Kidney capillary endothelial cell (primary cell): ENCODE measurements at places on chromosomes 2 and 18.

- DNase-seq, result no peak
These were observed 151.8 kb downstream of the HDAC4 start for GRCh38 chr2:239249048-239249447.

GRCh38 chr2:12807907-12808810, 91.4 kb downstream of the TRIB2 start:
- no peak for DNase-seq

- DNase-seq, result no peak
These were observed 210.5 kb downstream of the SH3RF3 start for GRCh38 chr2:109339519-109339966.

GRCh38 chr2:197387179-197387578, 47.6 kb downstream of the SF3B1 start:
- DNase-seq, result no peak

DNA sequence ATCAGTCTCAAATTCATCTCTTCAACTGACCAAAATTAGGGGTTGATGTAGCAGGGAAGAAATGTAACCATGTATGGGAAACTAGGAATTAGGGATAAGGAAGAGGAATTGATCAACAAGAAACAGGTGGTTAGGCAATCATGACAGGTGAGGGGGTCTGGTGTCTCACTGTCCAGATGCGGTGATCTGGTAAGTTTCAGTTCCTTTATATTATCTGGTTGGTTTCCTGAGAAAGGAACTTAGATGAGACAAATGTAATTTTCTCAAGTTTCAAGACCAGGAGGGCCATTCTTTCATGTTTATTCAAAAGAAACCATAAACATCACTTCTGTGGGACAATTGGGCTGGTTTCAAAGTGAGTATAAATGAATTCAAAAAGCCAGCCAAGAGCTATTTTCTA, 306.2 kb upstream of the KCNJ3 start:
- DNase-seq, result no peak

DNA sequence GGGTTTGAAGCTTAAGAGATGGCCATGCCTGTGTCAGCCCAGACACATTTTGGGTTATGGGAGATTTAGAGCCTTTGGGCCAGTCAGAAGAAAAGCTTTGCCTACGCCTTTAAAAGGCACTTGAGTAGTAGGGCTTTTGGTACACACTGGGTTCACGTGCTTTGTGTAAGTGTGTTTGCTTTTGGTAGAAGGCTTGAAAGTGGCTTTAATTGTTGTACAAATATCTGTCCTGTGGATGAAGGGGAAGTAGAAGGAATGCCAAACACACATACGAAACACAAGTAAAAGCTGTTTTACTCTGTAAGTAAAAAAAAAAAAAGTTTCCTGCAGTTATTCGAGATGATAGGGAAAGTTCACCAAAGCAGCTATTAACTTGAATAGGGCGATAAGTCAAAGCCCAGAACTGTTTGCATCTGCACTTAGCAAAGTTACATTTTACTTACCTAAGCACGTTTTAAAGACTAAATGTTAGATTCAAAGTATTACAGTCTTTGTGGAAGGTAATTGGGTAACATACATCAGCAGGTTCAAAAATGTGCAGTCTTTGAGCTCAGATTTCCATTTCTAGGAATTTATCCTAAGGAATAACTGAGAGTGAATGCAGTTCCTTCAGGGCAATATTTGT, 75.4 kb downstream of the STK25 start:
- no peak for DNase-seq

DNA sequence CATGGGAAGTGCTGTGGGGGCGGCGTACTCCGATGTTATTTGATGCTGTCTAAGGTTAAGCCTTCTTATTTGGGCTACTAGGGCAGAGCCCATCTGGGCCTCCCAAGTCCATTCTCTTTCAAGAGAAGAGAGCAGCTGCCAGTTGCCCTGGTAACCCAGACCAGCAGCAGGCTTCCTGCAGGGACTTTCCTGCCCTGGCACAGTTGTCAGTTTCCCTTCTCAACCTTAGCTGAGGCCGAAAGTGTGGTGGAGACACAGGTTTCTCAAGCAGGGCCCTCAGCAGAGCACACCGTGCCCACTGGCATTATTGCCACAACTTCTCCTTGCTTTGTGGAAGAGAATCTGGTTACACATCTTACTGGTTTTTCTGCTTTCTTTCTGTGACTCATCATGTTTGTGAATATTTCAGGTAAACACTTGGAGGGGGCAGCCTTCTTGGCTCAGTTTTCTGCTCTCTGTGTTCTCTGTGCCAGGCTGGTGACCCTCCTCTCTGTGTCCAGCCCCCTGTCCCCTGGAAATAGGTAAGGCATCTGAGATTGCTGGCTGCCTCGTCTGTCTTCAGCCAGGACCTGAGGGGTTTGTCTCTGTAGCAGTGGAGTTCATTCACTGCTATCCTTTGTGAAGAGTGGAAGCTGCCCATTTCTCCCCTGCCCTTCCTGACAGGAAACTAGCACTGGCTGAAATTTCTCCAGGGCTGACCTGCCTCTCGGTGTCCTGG, 111.0 kb downstream of the B3GNT2 start:
- DNase-seq, result no peak

- DNase-seq, result no peak
These were observed 102.2 kb downstream of the PDE1A start for GRCh38 chr2:182324665-182325064.

- DNase-seq, result no peak
These were observed 52.5 kb downstream of the FAM117B start for GRCh38 chr2:202687276-202687675.

DNA sequence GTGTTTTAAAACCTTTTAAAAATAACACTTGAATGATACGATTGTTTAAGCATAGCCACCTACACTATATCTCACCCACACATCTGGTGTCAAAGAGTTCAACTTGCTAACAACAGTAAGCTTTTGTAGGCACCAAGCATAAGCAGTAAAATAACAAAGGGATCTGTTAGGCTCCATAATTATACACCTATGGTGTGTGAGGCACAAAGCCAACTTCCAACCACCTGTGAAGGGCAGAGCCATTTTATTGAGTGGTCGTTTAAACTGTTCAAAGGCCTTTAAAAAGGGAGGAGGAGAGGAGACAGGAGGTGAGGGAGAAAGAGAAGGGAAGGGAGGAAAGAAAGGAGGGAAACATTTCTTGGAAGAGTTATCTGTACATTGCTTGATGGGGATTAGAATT, 27.9 kb downstream of the NEMP2 start:
- DNase-seq, result no peak

GRCh38 chr2:33323957-33324356, 152.5 kb upstream of the RASGRP3 start:
- DNase-seq, result no peak

GRCh38 chr2:102063487-102063911, 71.7 kb downstream of the IL1R2 start:
- DNase-seq, result peak; percentile 14

GRCh38 chr2:104787298-104788065, 66.4 kb upstream of the POU3F3 start:
- DNase-seq, result no peak

DNA sequence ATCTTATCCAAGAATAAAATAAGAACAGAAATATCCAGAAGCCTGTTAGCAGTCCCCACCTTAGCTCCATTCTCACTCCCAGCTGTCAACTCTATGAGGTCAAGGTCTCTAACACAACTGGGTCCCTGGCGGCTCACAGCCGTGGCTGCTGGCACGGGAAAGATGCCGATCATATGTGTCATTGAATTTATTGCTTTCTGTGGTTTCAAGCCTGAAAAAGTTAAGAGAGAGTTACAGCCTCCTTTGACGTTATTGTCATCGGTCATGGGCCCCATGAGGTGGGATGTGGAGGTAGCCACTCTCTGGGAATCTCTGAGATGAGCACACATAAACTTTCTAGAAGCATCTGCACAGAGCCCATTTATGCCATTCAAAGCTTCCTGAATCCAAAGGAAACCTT, 28.7 kb upstream of the CABLES1 start:
- peak; percentile 93 for DNase-seq

DNA sequence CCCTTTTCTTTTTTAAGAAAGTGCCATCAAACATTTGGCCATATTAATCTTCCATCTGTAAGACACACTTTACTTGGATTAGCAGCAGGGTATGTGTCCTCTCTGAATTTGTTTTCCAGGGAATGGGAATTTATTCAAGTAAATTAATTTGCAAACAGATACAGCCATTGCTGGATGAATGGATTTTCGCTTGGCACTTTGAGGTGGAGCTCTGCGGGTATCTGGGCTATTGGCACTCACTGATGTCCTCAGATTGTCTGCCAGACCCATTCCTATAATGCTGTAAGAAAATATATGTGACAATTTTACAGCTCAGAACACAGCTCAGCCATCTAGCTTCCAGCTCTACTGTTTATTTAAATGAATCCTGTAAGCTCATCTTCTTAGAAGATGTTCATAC, 201.2 kb upstream of the CDH20 start:
- DNase-seq, result no peak

- no peak for DNase-seq
These were observed 90.5 kb downstream of the MYO5B start for GRCh38 chr18:50104421-50104820.

DNA sequence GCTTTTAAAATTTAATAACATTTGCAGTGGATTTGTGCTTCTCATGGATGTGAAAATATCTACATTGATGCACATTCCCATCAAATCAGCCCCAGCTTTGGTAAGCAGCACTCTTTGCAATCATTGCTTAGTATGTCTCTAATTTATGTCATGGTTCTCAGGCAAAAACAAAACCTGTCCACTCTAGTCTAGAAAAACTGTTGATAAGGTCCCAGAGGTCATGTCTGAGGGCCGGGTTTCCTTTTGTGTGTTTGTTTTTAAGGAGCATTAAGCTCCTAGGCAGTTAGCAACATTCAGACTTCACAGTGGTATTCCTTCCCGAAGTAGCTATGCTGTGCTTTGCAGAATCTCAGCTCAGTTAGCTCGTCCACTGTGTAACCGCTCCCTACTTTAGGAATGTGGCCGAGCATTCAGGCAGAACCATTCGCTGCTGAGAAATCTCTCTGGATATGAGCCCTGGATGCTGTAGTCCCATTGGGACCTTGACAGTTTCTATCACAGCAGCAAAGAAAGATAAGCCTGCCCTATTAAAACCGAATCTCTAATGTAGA, 4.0 kb downstream of the DIPK1C start:
- DNase-seq, result no peak

DNA sequence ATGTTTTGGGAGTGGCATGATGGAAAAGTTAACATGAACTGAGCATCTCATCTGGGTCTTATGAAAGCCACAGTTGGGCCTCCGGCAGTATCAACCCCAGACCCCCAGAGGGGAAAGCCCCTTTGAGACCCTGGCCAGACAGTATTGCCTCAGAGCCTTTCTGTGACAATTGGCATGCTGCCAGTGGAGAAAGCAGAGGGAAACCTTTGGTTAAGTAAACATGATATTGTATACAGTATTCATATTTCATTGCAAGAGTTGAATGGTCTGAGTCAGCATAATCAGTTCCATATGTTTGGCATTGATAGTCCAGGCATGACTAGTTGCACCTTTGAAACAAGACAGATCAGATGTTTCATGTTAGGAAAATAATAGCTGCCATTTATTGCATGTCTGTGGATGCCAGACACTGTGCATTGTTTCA, 20.0 kb downstream of the MERTK start:
- no peak for DNase-seq

GRCh38 chr2:96694816-96695455, 44.9 kb downstream of the LMAN2L start:
- no peak for DNase-seq

- DNase-seq, result no peak
These were observed 518.2 kb upstream of the ZEB2 start for GRCh38 chr2:145038041-145038525.

GRCh38 chr2:118800736-118801135, 46.7 kb downstream of the EN1 start:
- DNase-seq, result no peak

- no peak for DNase-seq
These were observed 259.0 kb upstream of the ERBB4 start for GRCh38 chr2:212797484-212798205.

GRCh38 chr2:216663106-216663505, 29.9 kb downstream of the IGFBP2 start:
- no peak for DNase-seq

DNA sequence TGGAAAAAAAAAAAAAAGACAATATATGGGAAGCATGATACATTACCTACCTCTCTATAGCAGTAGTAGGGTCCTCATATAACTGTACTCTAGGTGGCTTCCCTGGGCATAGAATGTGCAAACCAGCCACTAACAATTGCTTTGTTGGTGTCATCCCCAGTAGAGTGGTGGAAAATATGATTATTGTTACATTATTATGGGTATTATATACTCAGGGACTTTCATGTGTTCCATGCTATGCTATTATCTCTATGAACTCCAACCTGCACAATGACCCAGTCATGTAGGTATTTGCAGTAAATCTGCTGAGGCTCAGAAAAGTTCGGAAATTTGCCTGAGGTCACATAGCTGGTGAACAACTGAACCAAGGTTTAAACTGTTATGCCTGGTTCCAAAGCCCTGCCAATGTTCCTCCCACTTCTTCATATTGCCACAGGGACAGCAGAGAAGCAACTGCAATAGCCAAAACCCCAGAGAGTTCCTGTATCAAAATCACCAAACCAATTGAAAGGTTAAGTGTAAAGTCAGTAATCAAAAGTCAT, 52.6 kb upstream of the MAP4K4 start:
- no peak for DNase-seq

DNA sequence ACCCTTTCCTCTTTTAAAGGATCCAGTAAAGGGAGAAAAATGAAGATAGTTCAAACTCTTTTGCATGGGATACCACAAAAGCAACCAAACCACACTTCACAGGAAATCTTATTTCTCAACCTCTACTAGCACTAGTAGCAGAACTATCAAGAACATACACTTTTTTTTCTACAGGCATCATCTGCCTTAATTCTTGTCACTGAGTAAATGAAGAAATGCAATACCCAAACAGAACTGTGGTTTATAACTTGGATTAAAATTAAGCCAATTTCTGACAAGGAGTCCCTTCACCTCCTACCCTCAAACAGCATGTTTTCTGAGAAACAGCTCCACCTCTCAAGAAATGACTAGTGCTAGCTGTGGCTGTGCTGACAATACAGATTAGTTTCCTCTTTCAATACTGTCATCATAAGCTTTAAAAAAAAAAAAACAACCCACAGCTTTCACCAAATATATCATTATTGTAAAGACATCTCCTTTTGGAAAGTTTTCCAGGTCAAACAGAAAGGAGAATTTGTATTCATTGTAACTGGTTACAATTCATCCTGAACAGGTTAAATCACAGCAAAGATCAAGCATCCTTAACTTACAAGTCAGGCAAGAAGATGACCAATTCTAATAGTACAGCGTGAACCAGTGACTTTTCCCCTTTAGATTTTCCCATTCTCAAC, 44.4 kb downstream of the PTPN2 start:
- no peak for DNase-seq
